ENCODE measurements at places on chromosomes 12 and 14.

GRCh38 chr14:34649344-34649743 is 19.4 kb upstream of the SNX6 start:
- no peak for DNase-seq

DNA sequence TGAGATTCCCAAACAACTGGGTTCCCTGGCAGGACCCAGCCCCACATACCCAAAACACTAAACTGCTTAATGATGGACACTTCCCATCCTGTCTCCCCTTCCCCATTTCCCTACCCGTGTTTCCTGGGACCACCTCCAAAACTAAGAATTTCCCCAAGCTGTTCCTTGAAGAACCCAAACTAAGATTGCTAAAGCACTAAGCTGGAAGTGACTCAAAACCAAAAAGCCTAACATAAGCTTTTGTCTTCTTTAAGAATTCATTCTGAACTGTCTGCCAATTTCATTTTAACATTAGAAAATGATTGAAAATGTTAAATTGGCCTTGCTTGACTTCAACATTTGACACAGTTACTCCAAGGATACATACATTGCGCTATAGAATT is 29.5 kb upstream of the STAB2 start:
- DNase-seq, result no peak

DNA sequence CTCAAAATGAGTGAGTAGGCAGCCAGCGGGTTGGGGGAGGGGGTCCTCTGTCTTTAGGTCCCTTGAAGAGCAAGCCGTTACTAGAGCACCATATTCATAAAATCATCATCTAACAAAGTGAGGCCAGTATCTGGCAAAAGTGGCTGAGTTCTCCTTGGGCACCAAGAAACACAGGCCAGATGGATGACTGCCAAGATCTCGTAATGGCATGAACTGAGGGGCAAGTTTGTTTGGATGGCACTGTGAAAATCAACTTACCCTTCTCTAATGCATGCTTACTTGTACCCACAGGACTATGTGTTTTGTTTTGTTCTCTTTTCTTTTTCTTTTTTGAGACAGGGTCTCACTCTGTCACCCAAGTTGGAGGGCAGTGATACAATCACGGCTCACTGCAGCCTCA is 41.6 kb downstream of the GNPTAB start:
- DNase-seq, result no peak

DNA sequence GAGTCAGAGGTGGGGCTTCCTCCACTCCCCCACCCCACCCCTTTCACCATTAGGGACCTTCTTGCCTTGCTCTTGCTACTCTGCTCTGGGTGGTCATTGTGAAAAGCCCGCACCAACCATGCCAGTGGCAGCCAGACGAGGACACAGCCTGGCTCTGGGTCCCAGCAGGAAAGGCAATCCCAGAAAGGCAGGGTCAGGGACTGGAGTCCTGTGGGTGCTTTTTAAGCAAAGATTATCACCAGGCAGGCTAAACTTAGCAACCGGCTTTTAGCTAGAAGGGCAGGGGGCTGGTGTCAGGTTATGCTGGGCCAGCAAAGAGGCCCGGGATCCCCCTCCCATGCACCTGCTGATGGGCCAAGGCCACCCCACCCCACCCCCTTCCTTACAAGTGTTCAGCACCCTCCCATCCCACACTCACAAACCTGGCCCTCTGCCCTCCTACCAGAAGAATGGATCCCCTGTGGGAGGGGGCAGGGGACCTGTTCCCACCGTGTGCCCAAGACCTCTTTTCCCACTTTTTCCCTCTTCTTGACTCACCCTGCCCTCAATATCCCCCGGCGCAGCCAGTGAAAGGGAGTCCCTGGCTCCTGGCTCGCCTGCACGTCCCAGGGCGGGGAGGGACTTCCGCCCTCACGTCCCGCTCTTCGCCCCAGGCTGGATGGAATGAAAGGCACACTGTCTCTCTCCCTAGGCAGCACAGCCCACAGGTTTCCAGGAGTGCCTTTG is 1.2 kb upstream of the GAPDH start:
- no peak for DNase-seq

DNA sequence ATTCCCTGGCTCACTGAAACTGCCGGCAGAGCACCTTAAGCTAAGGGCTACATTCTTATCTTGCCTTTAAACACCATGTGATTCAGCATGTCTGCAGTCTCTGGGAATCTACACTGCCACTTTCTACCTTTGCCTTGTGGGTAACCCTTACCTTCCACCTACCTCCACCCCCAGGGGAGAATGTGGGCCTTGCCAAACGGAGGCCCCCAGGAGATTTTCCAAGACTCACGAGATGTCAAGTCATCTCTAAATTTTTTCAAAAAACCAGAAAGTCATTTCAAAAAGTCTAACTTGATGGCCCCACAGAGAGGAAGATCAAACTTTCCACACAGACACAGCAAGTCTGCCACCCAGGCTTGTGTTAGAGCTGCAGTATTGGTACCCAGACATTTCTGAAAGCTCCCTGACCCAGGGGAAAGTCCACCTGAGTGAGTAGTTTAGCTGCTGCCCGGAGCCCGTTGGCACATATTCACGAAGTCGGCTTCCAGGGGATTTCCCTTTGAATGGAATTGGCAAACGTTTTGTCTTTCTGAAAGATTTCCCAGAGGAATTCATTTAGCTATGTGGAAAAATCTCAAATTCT is 4.7 kb upstream of the PSMA6 start:
- no peak for DNase-seq

- no peak for DNase-seq
Measured at GRCh38 chr14:95173518-95173917, 16.2 kb upstream of the DICER1 start.

GRCh38 chr14:55103971-55104954 is 24.8 kb upstream of the LGALS3 start:
- no peak for DNase-seq

DNA sequence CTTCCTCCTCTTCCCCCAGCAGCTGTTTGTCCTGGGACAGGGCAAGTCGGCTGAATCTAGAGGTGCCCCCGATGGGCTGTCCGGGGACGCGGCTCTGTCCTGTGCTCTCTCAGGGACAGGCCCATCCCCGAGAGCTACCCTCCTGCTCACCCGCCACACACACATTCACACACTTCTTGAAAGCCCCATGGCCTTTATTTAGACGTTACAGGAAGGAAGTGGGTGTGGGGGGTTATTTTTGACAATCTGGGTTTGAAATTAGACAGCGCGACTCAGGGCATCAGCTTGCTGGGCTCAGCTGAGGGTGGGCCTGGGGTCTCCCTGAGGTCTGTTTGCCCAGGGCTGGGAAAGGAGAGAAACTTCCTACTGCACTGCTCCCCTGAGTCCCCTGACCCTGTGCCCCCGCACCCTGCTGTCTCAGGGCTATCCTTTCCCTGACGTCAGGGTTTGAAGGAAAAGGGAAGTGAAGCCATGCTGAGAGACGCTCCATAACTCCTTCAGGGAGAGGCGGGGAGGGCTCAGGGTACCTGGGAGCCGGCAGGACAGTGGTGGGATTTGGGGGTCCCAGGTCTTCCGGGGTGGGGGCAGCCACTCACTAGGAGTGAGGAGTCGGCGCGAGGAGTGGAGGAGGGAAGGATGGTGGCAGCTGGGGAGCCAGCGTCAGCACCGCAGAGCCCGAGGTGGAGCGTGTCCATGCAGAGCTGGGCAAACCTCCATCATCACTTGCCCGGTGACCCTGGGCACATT is 8.1 kb downstream of the PTPN6 start:
- no peak for DNase-seq

DNA sequence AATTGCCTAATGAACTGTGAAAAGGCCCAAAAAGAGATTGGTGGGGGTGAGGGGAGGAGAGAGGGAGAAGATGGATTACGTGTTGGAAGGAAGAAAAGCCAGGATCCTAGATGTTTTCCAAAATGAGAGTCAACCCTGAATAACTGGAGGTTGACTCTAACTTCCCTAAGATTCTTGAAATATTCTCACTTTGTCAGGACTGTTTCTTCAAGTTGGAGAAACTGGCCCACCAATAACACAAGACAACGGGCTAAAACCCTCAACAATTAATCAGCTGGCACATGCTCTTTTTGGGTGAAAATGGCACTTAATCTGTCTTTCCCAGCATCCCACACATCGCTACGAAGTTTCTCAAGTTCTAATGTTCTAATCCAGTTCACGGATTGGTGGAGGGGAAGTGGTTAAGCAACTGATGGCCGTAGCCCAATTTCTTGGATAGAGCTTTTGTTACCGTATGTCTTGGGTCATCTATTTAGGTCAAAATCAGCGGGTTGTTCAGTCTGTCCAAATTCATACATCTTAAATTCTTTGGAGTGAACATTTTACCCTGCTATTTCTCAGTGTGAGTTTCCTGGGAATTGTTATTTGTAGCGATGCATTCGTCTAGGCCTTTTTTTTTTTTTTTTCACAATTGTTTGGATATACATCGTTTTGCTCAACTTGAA is 49.0 kb downstream of the GPHB5 start:
- DNase-seq, result no peak

- DNase-seq, result no peak
Measured at GRCh38 chr14:36556811-36557433, 25.5 kb downstream of the NKX2-8 start.

GRCh38 chr12:79655036-79655435 is 35.7 kb downstream of the PAWR start:
- no peak for DNase-seq

- DNase-seq, result no peak
Measured at GRCh38 chr12:104384141-104384880, 72.4 kb upstream of the CHST11 start.

GRCh38 chr12:110105986-110106385 is 18.2 kb upstream of the IFT81 start:
- no peak for DNase-seq

GRCh38 chr14:90213099-90213748 is 43.1 kb upstream of the PSMC1 start:
- DNase-seq, result no peak

DNA sequence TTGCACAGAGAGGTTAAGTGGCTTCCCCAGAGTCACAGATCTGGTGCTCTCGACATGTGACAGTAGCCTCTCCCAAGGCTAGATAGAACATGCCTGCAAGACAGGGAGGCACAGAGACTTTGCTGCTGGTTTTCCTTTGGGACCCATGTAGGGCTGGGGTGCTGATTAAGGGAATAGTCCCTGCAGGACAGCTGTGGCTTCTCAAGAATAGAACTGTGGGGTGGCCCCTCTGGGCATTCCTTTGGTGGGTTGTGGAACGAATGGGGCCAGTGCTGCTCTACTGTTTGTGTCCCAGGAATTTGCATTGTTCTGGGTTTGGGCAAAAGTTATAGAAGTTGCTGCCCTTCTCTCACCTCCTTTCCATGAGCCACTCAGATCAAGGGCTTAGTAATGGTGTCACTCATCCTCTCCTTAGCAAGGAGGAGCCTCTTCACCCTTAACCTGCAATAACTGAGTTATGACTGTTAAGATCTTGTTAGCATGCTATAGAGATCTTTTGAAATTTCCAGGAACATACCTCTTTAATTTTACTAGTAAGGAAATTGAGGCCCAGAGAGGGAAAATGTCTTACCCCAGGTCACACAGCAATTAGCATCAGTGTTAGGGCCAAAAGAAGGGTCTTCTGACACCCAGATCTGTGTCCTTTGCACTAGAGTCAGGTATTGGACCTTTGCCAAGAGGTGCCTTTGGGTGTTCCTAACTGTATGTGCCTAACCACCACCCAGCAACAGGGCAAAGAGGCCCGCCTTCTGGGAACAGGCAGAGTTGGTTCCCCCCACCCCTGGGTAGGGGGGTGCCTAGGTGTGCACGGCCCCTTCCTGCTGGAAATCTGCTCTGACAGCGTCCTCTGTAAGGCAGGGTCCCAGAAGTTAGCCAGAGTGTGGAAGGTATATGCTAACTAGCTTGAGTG is 31.4 kb downstream of the CD9 start:
- no peak for DNase-seq

DNA sequence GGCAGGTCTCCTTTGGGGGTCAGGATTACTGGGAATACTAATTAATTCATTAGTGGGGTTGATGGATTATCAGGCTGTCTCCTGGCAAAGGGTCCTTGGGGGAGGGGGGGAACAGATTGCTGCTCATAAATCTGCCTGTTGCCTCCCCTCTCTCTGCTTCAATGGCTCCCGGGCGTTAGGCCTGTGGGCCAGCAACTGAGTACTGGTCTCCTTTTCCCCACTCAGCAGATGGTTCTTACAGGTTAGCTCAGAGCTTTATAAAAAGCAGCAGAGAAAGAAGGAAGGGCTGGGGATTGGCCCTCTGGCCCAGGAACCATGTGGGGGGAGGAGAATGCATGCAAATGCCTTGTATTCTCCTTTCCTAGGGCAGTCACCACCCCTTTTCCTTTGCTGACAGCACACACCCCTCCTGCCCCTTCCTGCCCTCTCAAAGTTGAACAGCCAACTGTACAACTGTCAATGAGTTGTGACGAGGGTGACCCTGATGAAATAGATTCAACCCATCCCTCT is 2.3 kb upstream of the NEUROD4 start:
- no peak for DNase-seq
